ENCODE measurements at places on chromosomes 7 and 10.

DNA sequence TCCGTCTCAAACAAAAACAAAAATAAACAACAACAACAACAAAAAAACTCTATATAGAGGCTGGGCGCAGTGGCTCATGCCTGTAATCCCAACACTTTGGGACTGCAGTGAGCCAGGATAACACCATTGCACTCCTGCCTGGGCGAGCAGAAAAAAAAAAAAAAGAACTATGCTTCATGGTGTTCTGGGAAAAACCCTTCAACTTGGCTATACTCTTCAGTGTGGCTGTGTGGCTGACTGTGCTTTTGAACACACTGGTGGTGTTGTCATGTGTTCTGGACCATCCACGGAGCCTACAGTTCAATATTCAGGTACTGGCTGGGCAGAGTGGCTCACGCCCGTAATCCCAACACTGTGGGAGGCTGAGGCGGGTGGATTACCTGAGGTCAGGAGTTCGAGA, 26.5 kb downstream of the SNX8 start:
- DNase-seq = no peak

- no peak for DNase-seq
These were observed 752.1 kb upstream of the POM121L12 start for GRCh38 chr7:52283335-52283734.

GRCh38 chr10:77524281-77524711, 113.3 kb downstream of the KCNMA1 start:
- no peak for DNase-seq

DNA sequence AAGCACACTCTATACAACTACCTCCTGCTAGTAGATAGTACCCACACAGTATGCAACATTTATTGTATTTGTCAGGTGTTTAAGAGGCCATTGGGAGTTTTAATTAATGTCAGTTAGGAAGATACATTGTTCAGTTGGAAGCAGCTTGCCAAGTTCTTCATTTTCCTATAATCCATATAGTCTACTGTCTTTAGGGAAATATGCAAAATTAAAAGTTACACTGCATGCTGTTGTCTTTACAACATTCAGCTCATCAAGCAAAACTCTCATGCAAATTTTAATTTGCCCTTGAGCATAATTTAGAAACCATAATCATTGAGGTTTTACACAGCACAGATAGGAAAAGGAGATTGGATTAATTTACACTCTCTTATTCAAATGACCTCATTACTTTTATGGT, 17.4 kb downstream of the FOXP2 start:
- no peak for DNase-seq

DNA sequence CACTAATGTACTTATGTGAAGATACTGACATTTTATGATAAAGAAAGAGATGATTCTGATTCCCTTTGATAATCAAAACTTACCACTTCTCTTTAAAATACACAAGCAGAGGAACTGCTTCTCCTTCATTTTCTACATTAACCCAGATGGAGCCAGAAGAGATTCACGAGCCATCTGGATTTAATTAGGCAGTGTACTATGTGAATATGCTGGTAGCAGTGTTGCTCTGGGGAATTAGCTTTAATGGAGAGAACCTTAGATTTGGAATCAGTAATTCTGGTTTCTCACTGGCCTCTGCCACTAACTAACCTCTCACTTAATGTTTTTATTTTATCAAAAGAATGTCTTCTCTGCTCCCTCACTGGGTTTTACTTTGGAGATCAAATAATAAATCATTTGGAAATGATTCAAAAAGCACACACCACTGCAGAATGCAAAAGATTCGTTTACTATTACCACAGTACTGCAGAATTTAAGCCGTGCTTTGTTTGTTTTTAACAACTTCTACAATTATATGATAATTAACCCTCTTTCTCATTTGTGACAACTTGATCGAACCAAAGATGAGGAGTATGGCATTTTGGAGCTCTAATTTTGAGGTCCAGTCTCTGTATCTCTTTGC, 77.5 kb upstream of the PHYHIPL start:
- no peak for DNase-seq

GRCh38 chr7:83640240-83640639, 8.7 kb downstream of the SEMA3E start:
- DNase-seq = no peak

DNA sequence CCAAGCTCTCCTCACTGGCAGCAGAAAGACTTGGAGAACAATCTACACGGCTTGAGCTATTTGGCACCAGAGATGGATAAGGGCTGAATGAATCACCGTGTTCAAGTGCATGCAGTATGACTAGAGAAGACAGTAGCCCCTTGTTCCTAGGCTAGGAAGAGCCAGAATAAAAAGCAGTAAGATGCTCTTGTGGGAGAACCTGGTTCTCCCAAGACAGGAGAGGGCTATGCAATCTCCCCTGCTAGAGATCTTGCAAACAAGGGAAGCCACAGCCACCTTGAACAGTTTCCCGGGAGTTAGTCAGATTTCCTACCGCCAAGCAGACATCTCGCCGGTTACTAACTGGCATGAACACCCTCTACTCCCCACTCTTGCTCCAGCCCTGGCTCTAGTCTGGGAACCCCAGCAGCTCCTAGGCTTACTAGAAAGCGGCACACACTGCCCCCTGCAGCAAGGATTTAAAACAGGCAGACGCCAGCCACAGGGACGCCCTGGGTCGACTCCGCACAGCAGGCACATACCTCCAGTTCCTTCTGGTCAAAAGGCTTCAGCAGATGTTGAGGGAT, 107.3 kb downstream of the SMURF1 start:
- peak; percentile 50 for DNase-seq

GRCh38 chr7:133275008-133275407, 22.1 kb downstream of the EXOC4 start:
- DNase-seq = peak; percentile 17

GRCh38 chr10:64080071-64080470, 558.9 kb downstream of the REEP3 start:
- no peak for DNase-seq
